Ecto neural progenitor cell (in vitro differentiated cells): ENCODE measurements at places on chromosomes 5 and 9.

GRCh38 chr5:136235321-136235720, 42.4 kb upstream of the SMIM32 start:
- DNase-seq: no peak

GRCh38 chr5:50476549-50476948, 35.5 kb upstream of the EMB start:
- DNase-seq: no peak

GRCh38 chr5:75348241-75348640, 11.2 kb downstream of the HMGCR start:
- no peak for DNase-seq

DNA sequence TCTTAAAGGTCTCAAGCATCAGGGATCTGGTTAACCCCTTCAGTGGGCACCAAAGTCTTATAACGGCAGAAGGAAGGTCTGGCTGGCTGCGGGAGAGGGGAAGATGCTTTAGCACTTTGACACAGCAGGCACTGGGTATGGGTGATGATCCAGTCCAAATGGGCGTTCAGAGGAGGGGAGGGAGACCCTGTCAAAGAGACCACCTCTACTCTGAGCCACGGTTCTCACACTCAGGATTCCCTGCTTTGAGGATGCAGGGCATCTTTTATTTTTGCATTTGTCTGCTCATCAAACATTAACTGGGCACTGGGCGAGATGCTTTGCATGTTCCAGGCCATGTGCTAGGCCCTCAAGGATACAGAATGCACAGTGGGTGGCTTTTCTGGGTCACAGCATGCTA, 204.0 kb downstream of the DAB2IP start:
- DNase-seq: no peak

DNA sequence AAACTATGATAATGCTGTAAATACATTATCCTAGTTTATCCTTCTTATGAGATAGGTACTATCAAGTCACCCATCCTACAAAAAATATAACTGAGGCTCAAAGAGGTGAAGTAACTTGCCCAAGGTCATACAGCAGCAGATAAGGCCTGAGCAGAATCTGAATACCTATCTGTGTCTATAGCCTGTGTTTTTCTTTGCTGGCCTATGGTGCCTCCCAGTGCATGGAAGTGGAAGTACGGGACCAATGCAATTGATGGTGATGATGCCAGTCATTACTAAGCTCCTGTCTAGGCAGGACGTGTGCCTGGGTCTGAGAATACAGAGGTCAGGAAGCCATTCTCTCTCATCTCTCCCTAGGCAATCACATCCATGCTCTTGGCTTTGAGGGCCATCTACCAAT, 67.8 kb downstream of the FAT2 start:
- no peak for DNase-seq

DNA sequence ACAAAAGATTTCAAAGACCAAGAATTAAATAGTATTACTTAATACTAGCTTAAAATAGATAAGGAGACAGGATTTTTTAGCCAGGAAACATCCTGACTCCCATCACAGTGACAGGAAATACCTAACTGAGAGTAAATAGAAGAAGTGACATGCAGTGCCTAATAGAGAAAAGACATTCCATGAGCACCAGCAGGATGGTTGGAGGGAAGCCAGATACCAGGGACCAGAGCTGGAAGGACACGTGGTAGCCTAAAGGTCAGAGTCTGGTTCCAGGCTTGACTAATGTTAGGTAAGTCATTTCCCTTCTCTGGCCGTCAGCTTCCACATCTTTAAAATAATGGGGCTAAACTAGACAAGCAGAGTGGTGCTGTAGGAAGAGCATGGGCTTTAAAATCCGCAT, 41.6 kb downstream of the CDK5RAP2 start:
- DNase-seq: no peak

- DNase-seq: no peak
Observed at GRCh38 chr5:51416149-51416548, 32.9 kb downstream of the ISL1 start.

- DNase-seq: no peak
Observed at GRCh38 chr9:76525196-76525595, 66.2 kb downstream of the GCNT1 start.

GRCh38 chr9:18467696-18468095, 6.3 kb upstream of the ADAMTSL1 start:
- no peak for DNase-seq

GRCh38 chr9:84754881-84755280, 85.4 kb downstream of the NTRK2 start:
- DNase-seq: no peak

DNA sequence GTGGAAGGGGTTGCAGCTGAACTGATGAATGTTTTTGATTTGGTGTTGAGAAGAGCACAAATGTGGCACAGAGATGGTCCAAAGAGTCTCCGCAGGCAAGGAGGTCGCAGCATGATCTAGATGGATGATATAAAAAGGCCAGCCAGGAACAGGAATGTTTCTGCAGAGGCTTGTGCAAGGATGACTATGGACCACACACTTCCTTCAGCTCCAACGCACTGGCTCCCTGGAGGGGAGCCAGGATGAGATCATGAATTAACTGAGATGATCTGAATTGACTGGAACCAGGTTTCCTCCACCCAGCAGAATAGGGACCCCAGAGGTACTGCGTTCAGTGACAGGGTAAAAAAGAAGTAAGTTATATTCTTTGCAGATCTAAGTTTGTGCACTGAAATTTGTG, 89.0 kb downstream of the ARSB start:
- no peak for DNase-seq

DNA sequence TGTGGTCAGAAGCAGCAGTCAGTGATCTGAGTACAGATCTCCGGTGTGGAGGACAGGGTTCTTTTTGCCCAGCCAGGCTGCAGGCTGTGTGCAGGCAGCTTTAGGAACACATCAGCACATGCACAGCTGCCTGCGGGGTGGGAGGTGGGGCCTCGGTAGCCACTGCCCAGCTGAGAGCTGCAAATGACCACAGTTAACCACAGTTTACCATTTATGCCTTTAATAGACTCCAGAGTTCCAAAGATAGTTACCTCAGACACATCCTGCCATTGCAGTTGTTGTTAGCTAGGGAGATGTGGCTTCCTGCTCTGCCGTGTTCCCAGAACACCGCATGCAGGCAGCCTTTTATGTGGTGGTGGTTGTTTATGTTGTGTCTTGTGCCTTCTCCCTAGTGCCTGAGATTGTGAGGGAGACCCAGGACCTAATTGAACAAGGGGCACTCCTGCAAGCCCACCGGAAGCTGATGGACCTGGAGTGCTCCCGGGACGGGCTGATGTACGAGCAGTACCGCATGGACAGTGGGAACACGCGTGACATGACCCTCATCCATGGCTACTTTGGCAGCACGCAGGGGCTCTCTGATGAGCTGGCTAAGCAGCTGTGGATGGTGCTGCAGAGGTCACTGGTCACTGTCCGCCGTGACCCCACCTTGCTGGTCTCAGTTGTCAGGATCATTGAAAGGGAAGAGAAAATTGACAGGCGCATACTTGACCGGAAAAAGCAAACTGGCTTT, 10.2 kb downstream of the EXOC3 start:
- no peak for DNase-seq

DNA sequence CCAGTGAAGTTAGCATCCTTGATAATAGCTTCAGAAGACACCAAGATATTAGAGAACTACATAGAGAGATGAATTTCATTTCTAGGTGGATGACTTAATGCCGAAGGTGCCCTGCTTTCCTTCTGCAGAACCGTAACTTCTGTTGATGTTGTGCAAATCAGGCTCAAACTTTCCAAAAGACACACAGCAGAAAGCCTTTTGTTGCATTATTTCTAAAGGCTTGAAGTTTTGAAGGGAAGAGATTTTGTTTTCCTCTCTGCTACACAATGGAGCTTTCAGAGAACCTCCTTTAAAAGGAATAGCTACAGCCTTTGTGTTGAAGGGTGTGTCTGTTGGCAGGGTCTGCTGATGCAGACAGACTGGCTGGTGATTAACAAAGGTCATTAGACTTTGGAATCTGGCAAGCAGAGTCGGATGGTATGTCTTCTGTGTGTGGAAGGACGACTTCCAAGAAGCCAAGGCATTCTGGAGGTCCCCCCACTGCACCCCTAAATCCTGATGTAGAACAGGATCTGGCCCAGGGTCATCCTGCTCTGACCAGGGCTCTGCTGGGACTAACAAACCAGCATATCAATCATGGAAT, 57.8 kb downstream of the ZNF462 start:
- no peak for DNase-seq

- no peak for DNase-seq
Observed at GRCh38 chr5:142918959-142919635, 148.9 kb downstream of the ARHGAP26 start.

GRCh38 chr5:80172067-80172695, 83.7 kb downstream of the SERINC5 start:
- DNase-seq: no peak

- no peak for DNase-seq
Observed at GRCh38 chr5:16456103-16456832, 9.3 kb downstream of the ZNF622 start.

DNA sequence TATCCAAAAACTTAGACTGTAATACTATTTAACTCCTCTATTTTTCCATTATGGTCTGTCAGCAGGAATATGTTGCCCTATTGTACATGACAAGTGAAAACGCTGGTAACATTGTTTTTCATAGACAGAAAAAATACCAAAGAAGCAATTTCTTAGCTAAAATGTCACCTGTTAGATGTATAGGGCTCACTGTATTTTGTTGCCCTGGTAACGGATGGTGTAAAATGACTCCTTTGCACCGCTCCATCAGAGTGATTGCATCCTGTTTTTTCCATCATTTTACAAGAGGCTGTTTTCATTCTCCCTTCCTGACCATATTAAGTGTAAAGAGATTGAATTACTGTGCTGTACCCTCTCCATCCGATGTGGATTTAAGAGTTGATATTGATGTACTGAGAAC, 460.1 kb upstream of the TLE4 start:
- no peak for DNase-seq
